ENCODE measurements at places on chromosomes 1 and 21.
A peak's percentile ranks its signal among the peaks of the same experiment; 100 is the strongest.

GRCh38 chr1:1199141-1199960, 7.0 kb downstream of the TNFRSF18 start:
- DNase-seq = no peak

GRCh38 chr1:113759333-113760101, at the start of gene PHTF1:
TSS of gene PHTF1 (minus strand) at chr1:113759486. CDS start at chr1:113758703, 783 bp downstream.
- peak; percentile 64 for DNase-seq

DNA sequence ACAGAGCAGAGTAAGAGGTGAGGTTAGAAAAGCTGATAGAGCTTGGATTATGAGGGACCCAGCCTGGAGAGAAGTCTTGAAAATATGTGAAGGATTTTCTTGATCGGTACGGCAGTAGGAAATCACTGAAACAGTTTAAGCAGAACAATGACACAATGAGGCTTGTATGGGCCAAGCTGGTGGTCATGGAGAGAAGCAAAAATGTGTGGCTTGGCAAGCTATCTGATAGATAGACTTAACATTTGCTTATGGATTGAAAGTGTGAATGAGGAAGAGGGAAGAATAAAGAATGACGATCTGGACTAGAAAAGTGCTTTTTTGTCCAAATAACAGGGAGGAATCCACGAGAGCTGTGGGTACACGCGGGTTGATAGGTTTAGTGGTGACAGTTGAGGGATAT, 15.4 kb upstream of the XPR1 start:
- DNase-seq = no peak

DNA sequence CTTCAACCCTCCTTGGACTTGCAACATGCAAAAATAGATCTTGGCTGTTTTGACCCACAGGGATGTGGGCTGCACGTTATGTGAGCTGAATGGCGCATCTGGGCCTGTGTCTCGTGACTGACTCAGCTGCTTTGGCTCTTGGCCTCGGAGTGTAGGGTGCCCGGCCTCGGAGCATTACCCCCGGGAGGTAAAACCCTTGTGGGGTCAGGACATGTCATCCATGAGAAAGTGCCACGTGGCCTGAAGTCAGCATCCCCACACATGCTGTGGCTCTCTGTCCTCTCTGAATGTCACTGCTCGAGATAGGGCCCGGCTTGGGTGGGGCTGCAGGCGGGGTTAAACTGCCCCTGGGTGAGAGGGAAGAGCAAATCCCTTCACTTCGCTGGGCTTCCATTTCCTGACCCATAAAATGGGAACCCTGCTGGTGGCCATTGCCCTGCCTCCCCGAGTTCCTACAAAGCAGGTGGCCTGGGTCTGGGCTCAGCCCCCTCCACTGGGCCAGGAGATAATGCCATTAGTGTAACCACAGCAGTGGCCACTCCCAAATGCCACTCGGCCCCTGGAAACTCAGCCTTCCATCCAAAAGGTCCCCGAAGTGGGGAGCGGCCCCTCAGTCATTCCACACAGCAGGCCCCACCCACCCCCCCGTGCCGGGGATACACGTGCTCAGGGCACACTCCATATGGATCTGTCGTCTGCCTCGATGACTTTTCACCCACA, 22.8 kb upstream of the TSPEAR start:
- DNase-seq = no peak

DNA sequence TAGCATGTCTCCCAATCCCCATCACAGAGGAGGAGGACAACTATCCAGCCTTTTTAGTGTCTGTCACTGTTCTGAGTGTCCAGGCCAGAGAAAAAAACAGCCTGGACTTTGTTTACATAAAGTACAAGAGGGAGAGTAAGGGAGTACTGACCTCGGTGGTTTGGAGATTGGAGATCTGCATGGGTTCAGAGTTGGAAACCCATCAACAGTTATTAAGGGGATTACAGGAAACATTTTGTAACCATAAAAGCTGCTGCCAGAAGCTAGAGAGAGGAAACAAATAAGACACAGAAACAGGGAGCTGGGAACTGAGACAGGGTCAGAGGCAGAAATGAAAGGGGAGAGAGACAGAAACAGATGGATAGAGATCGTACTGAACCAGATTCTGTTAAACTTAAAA, 131.5 kb upstream of the CTTNBP2NL start:
- no peak for DNase-seq

Data from brain microvascular endothelial cell (primary cell).